ENCODE measurements at places on chromosomes 7 and 10.

- no peak for DNase-seq
These were observed 241.3 kb downstream of the EMX2 start for GRCh38 chr10:117783698-117784395.

DNA sequence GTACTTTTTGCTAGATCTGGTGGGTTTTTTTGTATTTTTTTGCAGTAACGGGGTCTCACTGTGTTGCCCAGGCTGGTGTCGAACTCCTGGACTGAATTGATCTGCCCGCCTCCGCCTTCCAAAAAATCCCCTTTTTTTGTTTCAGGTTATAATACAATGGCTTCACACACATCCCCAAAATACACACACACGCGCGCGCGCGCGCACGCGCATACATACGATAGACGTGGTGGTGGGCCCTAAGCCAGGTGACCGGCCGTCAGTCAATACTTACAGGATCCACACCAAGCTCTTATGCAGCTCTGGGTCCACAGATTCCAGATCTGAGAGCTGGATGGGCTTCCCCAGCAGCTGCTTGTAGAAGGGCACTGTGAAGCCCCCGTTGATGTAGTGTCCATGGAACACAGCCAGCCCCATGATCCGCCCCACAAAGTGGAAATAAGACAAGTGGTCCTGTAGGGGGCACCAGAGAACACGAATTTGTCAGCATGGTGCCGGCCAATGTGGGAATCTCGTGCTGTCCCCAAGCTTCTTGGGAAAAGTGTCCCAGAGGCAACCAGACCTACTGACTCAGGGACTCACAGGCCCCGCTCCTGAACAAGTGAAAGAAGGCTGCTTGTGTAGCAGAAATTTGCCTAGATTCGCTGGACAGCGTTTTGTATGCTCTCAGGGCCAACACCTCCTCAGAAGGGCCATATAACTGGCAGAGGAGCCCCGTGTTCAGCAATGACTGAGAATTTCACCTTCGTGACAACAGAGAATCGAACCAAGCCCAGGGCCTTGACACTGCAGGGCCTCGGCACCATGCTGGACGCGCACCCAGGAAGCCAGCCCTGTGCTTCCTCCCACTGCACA, 103.6 kb downstream of the SMURF1 start:
- DNase-seq = peak; percentile 32

GRCh38 chr7:66043681-66044497, 31.7 kb upstream of the ASL start:
- DNase-seq = peak; percentile 21

DNA sequence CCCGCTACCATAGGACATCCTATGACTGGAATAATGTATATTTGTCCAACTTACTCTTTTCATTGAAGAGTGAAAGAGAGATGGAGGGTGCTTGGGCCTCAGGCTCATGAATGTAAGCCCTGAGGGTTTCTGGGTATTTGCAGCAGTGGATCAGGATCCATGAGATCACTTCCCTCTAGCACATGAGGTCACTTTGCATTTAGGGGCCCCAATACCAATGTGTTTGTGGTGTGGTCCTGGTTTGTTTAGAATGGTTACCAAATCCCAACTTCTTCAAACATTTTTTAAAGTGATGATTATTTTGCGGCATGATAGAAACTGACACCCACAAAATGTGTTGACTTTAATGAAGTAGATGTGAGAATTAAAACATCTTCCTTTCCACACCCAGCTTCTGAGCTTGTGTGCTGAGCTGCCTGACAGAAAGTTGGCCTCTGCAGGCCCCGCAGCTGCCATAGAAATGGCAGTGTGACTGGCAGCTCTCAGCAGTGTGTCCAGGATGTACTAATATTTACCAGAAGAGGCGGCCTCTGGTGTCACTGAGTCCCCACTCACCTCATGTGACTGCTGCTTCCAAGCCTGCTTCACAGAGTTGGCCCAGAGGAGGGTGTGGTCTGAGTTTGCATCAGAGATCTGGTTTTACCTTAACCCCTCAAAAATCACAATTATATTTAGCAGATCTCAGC, 447.6 kb upstream of the NPVF start:
- DNase-seq = no peak

GRCh38 chr7:80439894-80440821, 71.7 kb downstream of the GNAT3 start:
- no peak for DNase-seq

GRCh38 chr7:111640416-111640815, 78.1 kb upstream of the IMMP2L start:
- DNase-seq = no peak

GRCh38 chr7:111025006-111025405, 65.9 kb upstream of the LRRN3 start:
- no peak for DNase-seq

DNA sequence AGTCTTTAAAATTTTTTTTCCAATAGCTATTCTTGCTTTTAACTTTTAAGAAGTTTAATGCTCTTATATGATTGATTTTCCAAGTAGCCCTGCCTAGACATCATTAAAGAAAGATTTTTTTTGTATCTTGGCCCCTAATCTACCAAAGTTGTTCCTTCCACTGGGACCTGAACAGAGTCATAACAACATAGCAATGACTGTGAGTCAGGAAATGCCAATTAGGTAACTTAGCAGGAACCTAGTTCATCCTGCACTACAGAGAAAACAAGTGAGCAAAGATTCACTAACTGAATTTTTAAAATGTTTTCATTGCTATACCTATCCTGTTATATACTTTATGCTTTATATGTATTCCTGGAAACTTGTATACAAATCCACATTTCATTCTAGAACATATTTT, 284.7 kb downstream of the BICC1 start:
- DNase-seq = no peak

DNA sequence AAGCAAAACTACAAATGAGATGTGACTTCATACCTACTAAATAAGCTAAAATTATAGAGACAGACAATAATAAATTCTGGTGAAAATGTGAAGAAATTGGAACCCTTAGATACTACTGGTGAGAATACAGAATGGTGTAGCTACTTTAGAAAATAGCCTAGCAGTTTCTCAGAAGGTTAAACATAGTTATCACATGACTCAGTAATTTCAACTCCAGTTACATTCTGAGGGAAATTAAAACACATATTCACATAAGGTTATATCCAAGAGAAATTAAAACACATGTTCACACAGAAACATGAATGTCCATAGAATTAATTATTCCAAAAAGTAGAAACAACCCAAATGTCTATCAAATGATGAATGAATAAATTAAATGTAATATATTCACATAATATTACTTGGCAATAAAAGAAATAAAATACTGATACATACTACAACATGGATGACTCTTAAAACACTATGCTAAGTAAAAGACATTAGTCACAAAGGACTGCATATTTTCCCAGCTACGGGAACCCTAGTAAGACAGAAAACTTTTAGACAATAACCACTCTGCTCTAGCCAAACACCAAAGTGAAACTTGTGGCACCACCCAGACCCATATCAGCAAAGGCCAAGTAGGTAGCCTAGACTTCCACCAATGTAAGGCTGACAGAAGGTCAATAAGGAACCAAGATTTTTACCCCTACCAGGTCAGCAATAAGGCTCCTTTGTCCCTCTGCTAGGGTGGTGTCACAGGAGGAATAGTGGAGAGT, 25.1 kb downstream of the SLC25A40 start:
- DNase-seq = no peak

GRCh38 chr10:130481076-130481930, 345.1 kb downstream of the GLRX3 start:
- DNase-seq = no peak

GRCh38 chr7:106225856-106226255, 58.9 kb downstream of the NAMPT start:
- no peak for DNase-seq

GRCh38 chr7:32936689-32937088, 20.6 kb upstream of the FKBP9 start:
- DNase-seq = no peak

- no peak for DNase-seq
These were observed 43.4 kb upstream of the C1GALT1 start for GRCh38 chr7:7138897-7139296.

GRCh38 chr10:107417446-107417845, 252.9 kb upstream of the SORCS1 start:
- no peak for DNase-seq

DNA sequence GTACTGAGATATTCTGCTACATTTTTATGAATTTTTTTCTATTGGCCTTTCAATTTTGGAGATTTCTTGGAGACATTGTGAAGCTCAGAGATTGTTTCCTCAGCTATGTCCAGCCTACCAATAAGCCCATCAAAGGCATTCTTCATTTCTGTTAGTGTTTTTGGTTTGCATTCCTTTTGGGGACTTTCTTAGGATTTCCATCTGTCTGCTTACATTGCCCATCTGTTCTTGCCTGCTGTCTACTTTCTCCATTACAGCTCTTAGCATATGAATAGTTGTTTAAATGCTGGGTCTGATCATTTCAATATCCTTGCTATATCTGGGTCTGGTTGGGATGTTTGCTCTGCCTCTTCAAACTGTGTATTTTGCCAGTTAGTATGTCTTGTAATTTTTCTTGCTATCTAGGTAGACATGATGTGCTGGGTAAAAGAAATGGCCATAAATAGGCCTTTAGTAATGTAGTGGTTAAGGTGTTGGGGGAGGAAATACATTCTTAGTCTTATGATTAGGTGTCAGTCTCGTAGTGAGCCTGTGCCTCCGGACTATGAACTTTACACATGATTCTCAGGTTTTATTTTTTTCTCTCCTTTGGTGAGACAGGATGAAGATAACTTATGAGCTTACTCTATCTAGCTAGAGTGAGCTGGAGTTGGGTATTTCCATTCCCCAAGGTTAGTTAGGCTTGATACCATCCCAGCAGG, 32.6 kb upstream of the NME8 start:
- DNase-seq = no peak

GRCh38 chr7:116423499-116423898, 76.0 kb upstream of the CAV2 start:
- DNase-seq = no peak

GRCh38 chr10:7354330-7355047, 56.3 kb downstream of the SFMBT2 start:
- peak; percentile 64 for DNase-seq

DNA sequence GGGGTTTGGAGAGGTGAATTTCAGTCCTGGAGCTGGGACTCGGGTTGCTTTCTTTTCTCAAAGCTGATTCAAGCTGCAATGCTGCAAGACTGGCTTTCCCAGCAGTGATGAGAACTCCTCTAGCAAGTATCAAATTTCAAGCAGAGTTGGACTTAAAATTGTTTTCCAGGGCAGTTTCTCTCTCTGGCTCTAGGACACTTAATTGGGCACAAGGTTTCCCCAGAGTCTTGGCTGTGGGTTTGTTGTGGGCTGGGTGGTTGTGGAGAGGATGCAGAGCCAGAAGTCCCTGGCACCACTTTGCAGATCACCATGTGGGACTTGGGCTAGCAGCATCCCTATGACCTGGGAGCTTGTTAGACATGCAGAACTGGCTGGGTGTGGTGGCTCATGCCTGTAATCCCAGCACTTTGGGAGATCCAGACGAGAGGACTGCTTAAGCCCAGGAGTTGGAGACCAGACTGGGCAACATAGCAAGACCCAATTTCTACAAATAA, 16.8 kb downstream of the AKR1B15 start:
- no peak for DNase-seq

GRCh38 chr7:92244808-92245486, 767 bp downstream of the KRIT1 start:
- DNase-seq = peak; percentile 34

GRCh38 chr7:131656980-131657723, 100.7 kb upstream of the PODXL start:
- DNase-seq = no peak

DNA sequence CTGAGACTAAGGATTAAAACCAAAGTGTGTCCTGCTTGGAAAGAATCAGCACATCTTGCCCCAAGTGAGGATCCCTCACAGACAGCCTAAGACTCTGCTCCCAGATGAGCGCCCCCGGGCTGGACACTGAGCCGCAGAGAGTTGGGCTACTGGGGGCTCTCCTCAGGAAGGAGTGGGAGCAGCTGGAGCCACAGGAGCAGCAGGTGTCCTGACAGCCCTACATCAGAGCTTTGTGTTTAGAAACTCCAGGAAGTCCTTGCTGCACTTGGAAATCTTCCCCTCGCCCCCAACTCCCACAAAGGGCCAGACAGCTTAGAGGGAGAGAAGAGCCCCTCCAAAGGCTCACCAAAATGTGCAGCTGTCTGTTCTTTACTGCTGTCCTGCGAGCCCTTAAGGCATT, 172.2 kb downstream of the HERPUD2 start:
- DNase-seq = no peak

DNA sequence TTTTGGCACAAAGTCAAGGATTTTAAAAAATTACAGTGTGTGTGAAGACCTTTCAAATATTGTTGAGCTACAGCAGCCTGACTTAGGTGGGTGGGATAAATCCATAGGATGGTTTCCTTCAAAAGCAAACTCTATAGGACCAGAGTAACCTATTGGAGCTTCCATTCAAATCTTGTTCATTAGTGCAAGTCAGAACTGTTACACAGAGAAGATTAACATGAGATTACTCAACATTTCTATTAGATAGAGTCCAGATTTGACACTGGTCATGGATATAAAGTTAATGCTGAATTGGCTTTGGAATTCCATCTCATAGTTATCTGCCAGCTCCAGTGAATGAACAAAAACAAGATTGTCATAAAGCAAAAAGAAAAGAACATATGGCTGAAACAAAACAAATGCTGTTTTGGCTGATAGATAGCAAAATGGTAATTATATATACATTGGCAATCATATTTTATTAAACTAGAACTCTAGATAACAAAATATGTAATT, 129.6 kb upstream of the SEMA3A start:
- no peak for DNase-seq

GRCh38 chr10:128123846-128124245, 2.4 kb downstream of the MKI67 start:
- DNase-seq = no peak

DNA sequence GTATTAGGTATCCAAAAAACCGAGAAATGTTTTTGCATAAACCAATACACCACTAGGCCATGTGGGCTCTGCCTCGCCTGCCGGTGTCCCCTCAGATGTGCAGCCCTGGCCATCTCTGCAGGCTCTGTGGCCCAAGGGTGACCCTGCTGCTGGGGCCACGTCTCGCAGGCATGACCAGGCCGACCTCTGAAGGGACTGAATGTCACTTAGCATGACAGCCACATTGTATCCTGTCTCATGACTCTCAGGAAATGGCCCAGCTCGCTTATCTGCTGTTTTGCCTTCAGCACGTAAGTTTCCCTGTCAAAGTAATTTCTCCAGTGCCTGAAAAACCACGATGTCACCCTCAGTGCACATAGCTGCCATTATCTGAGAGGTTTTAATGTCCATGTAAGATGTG, 49.5 kb upstream of the ZNF32 start:
- DNase-seq = no peak

- no peak for DNase-seq
These were observed 39.5 kb downstream of the ACSM6 start for GRCh38 chr10:95233377-95234034.

GRCh38 chr7:139838876-139839275, 9.8 kb downstream of the TBXAS1 start:
- DNase-seq = no peak

GRCh38 chr7:100166317-100166940, 2.0 kb downstream of the GAL3ST4 start:
- no peak for DNase-seq
